ENCODE measurements at places on chromosomes 3 and 15.

GRCh38 chr3:160470181-160470580, 20.6 kb upstream of the TRIM59 start:
- DNase-seq = no peak

GRCh38 chr3:85075663-85076062, 116.9 kb downstream of the CADM2 start:
- no peak for DNase-seq

GRCh38 chr3:28651159-28651558, 302.5 kb upstream of the AZI2 start:
- no peak for DNase-seq

- no peak for DNase-seq
Measured at GRCh38 chr3:104646196-104646595, 720.5 kb upstream of the ALCAM start.

DNA sequence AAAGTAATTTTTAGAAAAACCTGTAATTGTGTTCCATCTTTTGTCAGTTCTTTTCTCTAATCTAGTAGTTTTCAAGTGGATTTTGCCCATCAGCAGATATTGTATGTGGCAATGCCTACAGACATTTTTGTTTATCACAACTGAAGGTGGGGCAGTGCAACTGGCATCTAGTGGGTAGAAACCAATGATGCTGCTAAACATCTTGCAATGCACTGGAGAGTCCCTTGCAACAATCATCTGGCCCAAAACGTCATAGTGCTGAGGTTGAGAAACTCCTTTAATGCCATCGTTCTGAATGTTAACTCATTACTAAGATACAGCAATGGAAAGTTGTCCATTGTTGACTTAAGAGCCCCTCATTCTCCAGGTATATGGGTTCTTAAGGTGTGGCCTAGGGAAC, 80.1 kb downstream of the BTD start:
- DNase-seq = no peak

DNA sequence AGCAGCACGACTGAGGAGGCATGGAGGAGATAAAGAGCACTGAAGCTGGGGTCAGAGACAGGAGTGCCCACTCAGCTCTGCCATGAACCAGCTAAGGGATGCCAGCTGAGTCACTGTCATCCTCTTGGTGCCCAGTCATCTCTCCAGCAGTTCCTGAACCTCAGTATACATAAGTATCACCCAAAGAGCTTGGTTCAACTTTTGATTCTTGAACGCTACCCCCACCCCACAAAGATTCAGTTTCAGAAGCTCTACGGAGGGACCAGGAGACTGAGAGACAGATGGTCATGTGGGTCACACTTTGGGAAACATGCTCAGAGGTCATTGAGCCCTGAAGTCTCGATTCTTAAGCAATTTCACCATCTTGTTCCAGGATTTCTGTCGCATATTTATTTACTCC, 108.4 kb downstream of the ALDH1A2 start:
- no peak for DNase-seq
